Stimulated activated CD4-positive, alpha-beta T cell treated with anti-CD3 and anti-CD28 coated beads, Interleukin-1b, Interleukin-23, amount 100 ng/mL, for 1 hour (primary cell): ENCODE measurements at places on chromosomes 13 and 19.

- no peak for DNase-seq
These were observed 349.5 kb downstream of the IRS2 start for GRCh38 chr13:109436841-109437240.

DNA sequence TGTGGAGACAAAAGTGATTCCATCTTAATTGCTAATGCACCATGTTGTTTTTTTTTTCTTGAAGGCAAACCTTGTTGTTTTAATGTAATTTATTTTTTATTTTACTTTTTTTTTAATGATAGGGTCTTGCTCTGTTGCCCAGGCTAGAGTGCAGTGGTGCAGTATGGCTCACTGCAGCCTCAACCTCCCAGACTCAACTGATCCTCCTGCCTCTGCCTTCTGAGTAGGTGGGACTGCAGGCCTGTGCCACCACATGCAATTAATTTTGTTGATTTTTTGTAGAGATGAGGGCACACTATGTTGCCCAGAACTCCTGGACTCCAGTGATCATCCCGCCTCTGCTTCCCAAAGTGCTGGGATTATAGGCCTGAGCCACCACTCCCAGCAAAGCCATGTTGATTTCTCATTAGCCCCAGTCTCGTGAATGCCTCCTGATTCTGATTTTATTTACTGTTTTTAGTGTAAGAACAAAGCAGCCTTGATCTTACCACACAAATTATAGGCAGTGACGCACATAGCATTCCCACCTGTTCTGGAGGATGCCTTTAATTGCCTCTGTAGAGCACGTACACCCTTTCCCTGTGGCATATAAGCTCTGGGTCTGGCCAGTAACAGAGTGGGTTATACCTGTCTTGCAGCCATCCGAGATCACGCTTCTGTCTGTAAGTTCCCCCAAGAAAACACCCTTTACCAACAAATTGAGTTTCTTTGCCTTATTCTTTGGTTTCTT lies 150.4 kb downstream of the GGACT start:
- DNase-seq, result no peak

DNA sequence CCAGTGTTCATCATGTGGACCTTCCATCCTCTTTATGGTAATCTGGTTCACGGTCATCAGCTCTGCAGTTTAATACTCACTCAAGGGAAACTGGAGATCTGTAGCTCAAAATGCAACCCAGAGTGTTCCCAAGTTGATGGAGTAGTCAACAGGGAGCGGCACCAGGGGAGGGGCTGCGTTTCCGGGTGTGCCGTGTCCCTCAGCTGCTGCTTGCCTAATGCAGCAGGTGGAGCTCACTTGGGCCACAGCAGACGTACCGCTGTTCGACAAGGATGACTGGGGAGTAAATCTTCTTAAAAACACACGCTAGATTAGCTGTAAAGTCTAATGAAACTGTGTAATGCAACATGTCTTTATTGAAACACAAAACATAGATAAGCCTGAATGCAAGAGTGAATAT lies 81.1 kb downstream of the TNFSF13B start:
- DNase-seq, result no peak

DNA sequence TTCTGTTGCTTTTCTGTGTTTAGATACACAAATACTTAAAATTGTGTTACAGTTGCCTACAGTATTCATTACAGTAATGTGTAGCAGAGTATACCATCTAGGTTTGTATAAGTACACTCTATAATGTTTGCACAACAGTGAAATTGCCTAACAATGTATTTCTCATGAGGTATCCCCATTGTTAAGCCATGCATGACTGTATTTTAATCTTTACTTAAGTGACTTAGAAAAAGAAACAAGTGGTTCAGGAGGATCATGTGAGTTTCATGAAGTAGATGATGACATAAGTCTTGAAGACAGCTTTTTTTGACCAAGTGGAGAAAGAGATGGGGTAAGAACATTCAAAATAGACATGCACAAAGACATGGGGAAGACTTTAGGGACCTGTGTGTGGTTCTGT lies 8.4 kb upstream of the KCTD4 start:
- no peak for DNase-seq

GRCh38 chr13:98324105-98324504 lies 147.0 kb upstream of the RNF113B start:
- no peak for DNase-seq

DNA sequence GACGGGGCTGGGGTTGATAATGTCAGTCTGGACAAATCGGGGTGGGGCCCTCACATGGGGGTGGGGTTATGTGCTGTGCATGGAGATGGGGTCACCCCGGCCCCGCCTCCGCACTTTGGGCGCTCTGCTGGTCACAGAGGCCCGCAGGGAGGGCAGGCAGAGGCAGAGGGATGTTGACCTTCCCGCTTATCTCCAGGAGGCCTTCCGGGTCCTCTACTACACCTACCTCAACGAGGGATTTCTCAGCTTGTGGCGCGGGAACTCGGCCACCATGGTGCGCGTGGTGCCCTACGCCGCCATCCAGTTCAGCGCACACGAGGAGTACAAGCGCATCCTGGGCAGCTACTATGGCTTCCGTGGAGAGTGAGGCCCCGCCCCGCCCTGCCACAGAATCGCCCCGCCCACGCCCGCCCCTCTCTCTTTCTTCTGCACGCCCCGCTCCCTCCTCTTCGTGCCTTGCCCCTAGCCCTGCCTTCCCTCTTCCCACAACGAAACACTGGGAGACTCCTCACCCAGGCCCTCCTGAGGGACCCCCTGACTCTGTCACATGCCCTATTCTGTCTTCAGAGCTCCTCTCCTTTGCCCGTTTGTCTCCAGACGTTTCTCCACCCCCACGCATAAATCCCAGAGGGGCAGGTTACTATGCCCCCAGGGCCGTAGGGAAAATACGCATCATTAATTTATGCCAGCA lies 32.8 kb downstream of the TMEM161A start:
- DNase-seq, result no peak

GRCh38 chr19:5458420-5458819 lies 3.2 kb downstream of the ZNRF4 start:
- DNase-seq, result no peak

- DNase-seq, result no peak
These were observed 155.2 kb upstream of the MAB21L1 start for GRCh38 chr13:35631666-35632065.

- DNase-seq, result no peak
These were observed 17.5 kb upstream of the KBTBD6 start for GRCh38 chr13:41150058-41150457.

DNA sequence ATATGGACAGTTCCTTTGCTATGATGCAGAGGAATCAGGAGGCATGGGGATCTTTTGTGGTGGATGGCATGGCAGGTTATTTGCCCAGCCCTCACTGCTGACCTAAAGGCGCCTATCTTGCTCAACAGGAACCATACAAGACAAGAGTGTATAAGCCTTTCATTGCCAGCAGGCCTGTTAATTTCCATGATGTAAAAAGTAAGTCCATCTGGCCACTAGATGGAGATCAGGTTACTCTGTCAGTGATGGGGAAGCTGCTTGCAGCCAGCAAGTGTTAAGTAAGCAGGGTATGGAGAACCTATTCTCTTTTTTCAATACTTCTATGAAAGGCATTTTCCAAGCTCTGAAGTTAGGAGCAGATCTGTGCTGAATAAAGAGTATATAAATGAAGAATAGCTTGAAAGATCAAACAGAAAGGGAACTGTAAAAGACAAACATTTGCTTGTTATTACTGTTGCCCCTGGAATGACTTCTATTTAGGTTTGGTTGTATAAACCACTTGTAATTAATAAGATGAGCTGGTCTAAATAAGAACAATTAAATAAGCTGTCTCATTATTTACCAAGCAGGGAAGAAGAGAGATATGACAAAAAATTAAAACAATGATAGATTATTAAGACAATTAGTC lies 210.9 kb downstream of the RGCC start:
- DNase-seq, result no peak

GRCh38 chr13:32032759-32033158 lies 1.2 kb downstream of the FRY start:
- no peak for DNase-seq

- DNase-seq, result no peak
These were observed 46.5 kb upstream of the KPNA3 start for GRCh38 chr13:49838989-49839388.

- no peak for DNase-seq
These were observed 2.7 kb upstream of the PLIN3 start for GRCh38 chr19:4870025-4870700.

DNA sequence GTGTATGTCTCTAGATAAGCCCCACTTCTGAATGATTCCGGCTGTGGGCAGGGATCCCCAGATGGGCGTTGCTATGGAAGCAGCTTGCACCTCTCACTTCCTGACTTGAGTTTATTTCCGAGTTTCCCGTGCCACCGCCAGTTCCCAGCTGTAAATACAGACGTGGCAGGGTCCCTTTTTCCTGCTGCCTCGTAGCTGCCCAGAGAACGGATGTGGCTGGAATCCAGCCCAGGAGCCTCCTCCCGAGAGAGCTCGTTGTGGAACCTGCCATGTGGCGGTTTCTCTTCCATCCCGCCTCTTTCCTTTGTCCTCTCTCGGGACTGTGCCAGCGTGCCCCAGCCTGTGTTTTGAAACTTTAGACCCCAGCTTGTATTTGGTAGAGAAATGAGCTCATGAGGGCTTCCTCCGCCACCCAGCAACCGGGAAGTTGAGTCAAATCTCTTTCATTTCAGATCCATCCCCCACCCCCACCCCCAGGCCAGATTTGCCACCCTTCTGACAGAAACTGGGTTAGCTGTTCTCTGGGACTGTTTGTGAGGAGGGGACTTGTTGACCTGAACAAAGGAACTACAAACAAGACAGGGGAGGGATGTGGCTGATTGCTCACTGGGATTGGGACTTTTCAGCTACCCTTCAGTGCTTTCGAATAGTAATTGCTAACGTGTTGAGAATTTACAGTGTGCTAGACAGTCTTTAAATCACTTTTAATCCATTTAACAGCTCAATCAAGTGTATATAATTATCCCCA lies 96.6 kb downstream of the SIPA1L3 start:
- DNase-seq, result no peak

DNA sequence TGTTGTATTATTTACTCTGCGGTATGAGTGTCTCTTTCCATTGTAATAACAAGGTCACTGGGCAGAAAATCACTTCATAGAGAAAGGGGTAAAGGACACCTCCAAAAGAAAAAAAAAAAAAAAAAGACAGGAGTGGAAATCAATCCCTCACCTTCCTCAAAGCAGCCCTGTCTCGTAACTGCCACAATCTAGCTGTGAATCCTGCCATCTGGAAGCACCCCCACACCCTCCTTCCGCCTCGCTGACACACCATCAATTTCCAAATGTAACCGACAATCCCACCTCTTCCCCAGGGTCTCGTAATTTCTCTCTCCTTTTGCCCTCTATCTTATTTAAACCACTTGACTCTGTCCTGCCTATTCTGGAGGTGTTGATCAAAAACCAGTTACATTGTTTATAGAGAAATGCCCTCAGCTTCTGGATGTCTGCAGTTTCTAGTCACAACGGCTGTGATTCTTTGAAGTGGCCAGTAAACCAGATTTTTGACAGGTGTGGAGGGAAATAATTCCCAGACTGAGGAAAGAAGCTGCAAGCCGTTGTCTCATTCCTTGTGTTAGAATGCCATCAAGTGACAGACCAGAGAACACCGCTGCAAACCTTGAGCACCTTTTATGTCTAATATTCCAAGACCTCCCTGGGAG lies 9.1 kb upstream of the POP4 start:
- DNase-seq, result no peak

DNA sequence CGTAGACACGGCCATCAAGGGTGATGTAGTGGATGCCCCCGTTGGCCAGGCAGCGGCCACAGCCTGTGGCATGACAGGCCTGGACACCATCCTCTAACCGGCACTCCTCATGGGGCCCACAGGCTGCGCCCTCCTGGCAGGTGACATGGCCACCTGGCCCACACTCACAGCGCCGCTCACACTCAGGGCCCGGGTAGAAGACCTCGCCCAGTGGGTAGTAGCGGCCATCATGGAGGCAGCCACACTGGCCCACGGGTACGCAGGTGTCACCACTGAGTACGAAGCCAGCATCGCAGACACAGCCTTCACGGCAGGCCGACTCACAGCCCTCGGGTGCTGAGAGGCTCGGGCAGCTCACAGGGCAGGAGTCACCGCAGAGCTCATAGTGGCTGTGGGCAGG lies 27.2 kb upstream of the FBL start:
- no peak for DNase-seq

- DNase-seq, result no peak
These were observed 361.5 kb downstream of the RFC3 start for GRCh38 chr13:34179481-34179880.

DNA sequence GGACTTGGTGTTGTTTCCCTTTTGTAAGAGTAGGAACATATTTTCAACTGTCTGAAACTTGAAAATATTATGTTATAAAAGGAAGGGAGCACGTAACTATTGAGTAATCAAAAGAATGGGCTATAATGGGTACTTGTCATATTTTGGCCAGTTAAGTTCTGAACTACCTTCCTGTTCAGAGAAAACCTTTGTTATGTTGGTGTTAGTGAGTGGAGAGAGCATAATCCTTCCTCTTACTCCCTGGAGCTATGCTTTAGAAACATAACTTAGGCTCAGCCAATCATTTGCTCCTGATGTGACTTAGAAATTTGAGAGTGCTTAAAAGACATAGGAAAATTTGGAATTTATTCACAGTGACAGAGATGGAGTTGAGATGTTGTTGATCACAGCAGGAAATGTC lies 482.5 kb upstream of the SPRY2 start:
- DNase-seq, result no peak

GRCh38 chr19:58229255-58229639 lies 533 bp downstream of the ZNF544 start:
- DNase-seq, result no peak

- DNase-seq, result no peak
These were observed 289.2 kb upstream of the KLF12 start for GRCh38 chr13:74423434-74423833.
